Stimulated activated CD4-positive, alpha-beta T cell treated with anti-CD3 and anti-CD28 coated beads, Interleukin-4, amount 100 ng/mL, for 4 hours (primary cell): ENCODE measurements at places on chromosomes 6 and 20.

GRCh38 chr6:167097770-167098169 lies 25.1 kb upstream of the CCR6 start:
- DNase-seq = no peak

DNA sequence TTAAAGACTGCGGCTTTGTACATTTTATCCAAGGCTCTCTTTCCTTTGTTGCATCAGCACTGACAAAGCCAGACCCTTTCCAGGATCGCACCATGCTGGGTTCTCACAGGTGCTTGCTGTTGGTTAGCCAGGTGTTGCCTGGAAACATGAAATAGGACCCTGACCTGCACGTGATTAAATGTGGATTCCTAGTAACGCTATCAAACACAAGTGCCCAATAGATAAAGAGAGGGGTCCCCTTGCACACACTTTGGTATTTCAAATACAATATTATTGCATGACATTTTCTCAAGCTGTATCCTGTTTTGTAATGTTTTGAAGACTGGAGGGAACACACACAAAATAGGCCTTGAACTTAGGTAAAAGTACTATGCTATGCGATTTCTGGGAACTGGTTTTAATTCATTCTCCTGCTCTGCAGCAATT lies 73.3 kb downstream of the AKAP12 start:
- no peak for DNase-seq

GRCh38 chr6:57162516-57162915 lies 9.6 kb upstream of the BAG2 start:
- DNase-seq = no peak

DNA sequence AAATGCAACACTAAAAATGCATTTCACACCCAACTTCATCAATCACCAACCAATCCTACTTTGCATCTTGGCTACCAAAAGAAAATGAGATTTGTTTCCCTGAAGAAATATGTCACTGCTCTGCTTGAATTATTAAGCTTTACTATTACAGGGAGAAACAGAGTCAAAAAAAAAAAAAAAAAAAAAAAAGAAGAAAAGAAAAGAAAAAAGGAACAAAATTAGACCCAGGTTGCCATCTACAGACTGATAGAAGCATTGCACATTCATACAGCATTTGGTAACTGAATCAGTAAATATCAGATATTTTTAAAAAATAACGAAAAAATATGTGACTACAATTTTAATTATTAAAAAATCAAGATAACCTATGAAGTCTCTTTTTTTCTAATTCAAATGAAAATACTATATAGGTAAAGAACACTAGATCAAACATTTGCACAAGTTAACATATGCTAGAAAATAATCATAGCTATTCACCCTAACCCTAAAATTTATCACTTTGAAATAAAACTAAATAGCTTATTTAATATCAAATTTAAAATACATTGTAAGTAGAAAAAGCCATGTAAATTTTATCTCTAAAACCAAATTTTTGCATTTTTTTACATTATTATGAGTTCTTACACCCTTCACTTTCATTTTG lies 83.3 kb downstream of the DCDC2 start:
- DNase-seq = no peak

GRCh38 chr6:5325173-5325572 lies 63.9 kb downstream of the FARS2 start:
- no peak for DNase-seq

- DNase-seq = no peak
Observed at GRCh38 chr20:24662322-24662721, 192.9 kb downstream of the SYNDIG1 start.
